ENCODE measurements at places on chromosomes 3 and 15.

GRCh38 chr3:146221276-146221675 is 29.6 kb downstream of the PLSCR4 start:
- no peak for DNase-seq

DNA sequence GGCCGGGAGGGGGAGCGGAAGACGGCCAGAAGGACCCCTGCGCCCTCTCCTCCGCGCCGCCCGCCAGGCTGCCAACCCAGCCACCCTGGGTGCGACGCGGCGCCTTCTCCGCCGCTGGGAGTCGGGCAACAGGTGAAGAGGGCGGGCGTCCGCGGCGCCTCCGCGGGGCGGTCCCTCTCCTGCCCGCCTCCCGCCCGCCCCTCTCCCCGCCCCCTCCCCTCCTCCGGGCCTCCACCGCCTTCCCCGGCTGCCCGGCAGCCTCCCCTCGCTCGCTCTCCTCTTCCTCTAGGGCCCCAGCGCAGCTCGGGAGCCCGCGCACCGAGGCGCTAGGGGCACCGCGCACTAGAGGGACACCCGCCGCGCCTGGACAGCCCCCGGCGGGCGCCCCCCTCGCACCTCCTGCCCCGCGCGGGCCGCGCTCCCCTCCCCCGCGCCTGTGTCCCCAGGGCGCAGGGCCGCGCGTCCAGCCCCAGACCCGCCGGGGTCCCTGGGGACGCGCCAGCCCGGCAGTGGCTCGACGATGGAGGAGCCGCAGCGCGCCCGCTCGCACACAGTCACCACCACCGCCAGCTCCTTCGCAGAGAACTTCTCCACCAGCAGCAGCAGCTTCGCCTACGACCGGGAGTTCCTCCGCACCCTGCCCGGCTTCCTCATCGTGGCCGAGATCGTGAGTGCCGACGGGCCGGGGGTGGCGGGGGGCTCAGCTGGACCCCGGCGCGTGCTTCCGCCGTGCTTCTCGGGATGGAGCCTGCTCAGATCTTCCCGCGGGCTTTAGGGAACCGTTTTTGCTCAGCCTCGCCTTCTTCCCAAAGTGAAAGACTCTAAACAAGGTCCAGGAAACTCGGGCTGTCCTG is at the start of gene CMTM8:
CMTM8 (plus strand) TSS at position 228 of the 854 bp plus-strand sequence; CDS start at position 521, 293 bp downstream.
- peak; percentile 54 for DNase-seq

- DNase-seq: no peak
These were observed 646.0 kb upstream of the CFAP20DC start for GRCh38 chr3:59695860-59696259.

GRCh38 chr15:39171944-39172368 is 408.9 kb upstream of the THBS1 start:
- DNase-seq: peak; percentile 38

GRCh38 chr15:89665449-89666181 is 10.3 kb upstream of the KIF7 start:
- DNase-seq: peak; percentile 83

GRCh38 chr3:9903238-9903624 is 583 bp downstream of the IL17RE start:
- no peak for DNase-seq

DNA sequence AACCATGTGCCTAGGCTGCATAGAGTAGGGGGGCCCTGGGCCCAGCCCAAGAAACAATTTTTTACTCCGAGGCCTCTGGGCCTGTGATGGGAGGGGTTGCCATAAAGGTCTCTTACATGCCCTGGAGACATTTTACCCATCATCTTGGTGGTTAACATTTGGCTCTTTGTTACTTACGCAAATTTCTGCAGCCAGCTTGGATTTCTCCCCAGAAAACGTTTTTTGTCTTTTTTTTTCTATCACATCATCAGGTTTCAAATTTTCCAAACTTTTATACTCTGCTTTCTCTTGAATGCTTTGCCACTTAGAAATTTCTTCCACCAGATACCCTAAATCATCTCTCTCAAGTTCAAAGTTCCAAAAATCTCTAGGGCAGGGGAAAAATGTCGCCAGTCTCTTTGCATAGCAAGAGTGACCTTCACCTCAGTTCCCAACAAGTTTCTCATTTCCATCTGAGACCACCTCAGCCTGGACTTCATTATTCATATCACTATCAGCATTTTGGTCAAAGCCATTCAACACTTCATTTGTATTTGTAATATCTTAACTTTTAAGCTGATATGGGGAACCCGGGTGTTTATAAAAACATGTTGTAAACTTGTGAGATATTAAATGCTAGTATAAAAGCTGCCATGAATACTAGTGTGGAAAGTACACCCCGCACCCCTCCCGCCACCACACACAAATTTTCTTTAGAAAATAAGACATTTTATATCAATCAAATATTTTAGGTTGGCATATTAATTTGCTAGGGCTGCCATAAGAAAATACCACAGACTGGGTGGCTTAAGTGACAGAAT is 56.0 kb upstream of the PLSCR4 start:
- no peak for DNase-seq

- DNase-seq: no peak
These were observed 4.1 kb downstream of the FLNB start for GRCh38 chr3:58012302-58012701.

DNA sequence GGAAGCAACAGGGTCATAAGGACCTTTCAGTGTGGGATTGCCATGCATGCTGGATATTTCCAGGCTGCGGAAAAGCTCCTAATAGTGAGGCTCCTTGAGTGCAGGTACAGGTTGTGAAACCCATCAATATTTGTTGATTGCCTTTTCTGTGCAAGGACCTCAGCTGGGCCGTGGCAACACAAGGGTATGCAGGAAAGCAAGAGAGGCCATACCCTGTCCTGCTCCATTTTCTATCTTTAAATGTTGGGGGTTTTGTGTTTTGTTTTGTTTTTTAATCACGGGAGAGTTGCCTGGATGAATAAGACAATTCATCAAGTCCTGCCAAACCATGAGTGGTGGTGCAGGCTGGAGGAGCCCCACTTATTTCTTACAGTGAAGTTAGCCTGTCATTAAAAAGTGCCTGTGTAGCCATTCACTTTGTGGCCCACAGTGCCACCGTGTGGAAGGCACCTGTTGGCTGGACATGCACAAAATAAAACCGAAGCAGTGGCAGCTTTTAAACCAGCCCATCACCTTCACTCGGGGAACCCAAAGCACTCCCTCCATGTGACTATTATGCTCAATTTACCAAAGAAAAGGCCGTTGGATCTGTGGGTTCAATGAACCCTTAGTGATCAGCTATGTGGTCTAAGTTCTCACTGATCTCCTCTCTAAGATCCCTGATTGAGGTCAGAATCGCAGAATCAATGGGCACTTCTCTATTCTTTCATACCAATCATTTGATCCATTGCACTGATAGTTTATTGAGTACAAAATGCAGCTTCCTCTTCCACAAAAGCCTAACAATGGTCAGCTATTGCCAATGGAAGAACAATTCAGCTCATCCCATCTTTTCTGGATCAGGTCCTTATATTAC is 42.2 kb downstream of the CLDN18 start:
- DNase-seq: peak; percentile 51

GRCh38 chr3:175146258-175146657 is 287.1 kb downstream of the NAALADL2 start:
- DNase-seq: no peak

DNA sequence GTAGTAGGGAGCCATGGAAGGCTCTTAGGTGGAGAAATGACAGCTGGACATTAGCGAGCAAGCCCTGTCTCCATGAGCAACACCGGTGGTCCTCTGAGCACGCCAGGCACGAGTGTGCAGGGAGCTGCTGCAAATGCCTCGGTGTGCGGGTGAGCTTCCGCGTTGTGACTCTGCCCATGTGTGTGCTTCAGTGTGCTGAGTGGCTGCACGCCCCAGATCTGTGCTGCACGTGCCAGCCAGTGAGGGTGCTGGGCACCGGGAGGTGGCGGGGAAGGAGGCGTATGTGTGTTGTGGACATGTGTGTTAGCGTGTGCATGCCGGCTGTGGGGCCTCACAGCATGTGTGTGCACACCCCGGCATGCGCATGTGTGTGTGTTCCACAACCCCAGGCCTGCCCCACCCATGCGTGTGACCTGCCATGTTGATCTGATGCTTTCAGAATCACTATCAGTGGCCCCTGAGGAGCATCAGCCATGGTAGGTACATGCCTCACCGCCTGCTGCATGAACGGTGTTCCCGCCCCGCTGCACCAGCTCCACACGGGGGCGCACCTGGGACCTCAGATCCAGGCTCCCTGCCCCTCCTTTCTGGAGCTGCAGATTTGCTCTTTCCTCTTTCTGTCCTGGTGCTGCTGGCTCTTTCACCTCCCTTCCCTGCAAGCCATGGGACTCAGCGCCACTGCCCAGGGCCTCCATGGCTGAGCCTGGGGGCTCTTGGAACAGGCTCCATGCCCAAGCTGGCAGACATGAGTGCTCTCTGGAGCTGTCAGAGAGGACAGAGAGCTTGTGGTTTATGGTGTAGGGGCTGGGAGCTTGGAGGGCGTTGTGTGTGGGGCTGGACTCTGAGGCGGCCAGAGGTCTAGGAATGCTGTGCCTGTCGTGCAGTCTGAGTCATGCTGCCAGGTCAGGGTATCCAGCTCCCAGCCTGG is 169.4 kb downstream of the TBC1D2B start:
- DNase-seq: peak; percentile 47

DNA sequence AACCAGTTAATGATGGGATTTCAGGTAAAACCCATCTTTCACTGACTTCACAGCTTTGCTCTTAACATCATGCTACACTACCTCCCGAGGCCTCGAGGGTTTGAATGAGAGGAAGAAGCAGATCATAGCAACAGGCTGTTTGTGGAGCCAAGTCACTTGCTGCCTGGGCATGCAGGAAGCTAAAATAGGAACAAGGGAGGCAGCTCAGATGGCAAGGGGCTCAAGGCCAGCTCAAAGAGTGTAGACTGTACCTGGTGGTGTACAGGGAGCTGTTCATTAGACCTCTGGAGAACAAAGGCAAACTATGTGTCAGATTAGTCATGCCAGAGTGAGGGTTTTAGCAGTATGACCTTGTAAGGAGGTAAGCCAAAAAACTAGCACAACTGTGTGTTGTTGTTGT is 28.8 kb downstream of the ARRDC4 start:
- no peak for DNase-seq

- no peak for DNase-seq
These were observed 125.8 kb upstream of the NPHP3 start for GRCh38 chr3:132847849-132848625.

GRCh38 chr3:172550347-172550943 is 27.2 kb upstream of the TNFSF10 start:
- no peak for DNase-seq

DNA sequence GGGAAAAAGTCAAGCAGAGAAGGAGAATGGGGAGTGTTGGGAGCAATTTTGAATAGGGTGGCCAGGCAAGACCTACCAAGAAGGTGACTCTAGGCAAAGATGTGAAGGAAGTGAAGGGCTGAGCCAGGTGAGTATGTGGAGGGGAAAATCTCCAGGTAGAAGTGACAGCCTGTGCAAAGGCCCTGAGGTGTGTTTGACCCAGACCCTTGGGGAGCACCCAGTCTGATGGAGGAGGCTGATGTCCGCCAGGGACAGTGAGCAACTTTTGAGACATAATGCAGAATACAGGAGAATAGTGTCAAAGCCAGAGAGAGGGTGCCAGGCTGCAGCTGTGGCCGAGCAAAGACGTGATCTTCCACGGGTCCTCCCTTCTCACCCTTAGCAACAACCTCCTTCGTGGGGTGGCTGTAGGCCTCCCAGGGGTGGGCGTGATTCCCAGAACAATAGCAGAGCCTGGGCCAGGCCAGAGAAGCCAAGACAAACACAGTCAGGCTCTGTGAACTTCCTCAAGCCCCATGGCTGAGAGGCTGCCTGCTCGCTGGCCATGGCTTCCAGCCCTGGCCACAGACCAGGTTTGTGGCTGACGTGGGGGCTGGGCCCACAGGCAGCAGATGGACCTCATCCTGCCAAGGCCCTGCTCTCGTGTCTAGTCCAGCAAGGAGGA is 58.1 kb downstream of the SLC6A6 start:
- peak; percentile 78 for DNase-seq

- no peak for DNase-seq
These were observed 6.6 kb upstream of the ZNF148 start for GRCh38 chr3:125381743-125382142.

DNA sequence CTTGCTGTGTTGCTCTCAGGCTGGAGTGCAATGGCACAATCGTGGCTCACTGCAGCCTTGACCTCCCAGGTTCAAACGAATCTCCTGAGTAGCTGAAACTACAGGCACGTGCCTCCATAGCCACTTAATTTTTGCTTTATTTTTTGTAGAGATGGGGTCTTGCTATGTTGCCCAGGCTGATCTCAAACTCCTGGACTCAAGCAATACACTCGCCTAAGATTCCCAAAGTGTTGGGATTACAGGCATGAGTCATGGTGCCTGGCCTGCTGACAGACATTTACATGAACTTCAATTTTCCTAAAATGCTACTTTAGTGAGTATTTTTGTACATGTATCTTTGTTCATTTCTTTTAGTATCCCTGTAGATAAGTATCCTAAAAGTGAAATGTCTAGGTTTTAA is 132.3 kb downstream of the SUCLG2 start:
- no peak for DNase-seq

GRCh38 chr3:154758109-154758868 is 321.8 kb upstream of the MME start:
- DNase-seq: no peak

- DNase-seq: no peak
These were observed 63.5 kb upstream of the ETV5 start for GRCh38 chr3:186172353-186172752.

DNA sequence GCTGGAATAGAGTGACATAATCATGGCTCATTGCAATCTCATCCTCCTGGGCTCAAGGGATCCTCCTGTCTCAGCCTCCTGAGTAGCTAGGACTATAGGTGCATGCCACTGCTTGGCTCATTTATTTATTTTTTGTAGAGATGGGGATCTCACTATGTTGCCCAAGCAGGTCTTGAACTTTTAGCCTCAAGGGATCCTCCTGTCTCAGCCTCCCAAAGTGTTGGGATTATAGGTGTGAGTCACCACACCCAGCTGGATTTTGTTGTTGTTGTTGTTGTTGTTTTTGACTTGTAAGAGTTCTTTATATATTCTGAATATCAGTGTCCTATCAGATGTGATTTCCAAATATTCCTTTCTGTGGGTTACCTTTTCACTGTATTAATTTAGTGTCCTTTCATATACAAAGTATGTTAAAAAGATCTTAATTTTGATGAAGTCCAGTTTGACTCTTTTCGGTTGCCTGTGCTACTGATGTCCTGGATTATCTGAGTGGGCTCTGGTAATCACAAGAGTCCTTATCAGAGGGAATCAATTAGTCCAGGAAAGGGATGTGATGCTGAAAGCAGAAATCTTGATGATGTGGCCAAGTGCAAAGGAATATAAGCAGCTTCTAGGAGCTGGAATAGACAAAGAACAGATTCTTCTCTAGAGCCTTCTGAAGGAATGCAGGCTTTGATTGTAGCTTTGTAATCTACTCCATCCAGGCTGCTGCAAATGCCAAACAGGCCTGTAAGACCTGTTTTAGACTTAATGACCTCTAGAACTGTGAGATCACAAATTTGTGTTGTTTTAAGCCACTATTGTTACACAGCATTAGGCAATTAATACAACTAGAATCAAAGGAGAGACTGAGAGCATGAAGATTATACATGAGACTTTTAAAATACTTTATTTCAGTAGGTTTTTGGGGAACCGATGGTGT is 30.2 kb downstream of the NCK1 start:
- no peak for DNase-seq

GRCh38 chr3:54067055-54067698 is 55.2 kb upstream of the CACNA2D3 start:
- DNase-seq: no peak

DNA sequence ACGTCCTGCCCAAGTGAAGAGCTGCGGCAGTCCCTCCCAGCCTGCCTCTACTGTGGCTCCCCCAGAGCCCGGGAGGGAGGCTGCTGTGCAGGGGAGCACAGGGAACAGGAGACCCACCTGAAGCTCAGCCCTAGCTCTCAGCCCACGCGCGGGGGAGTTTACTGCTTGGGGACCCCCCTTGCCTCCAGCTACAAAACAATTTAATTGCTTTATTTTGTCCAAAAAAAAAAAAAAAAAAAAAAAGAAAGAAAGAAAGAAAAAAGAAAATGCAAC is 78.1 kb downstream of the CLDN11 start:
- no peak for DNase-seq
